ENCODE measurements at places on chromosomes 7 and 10. TPM values are rescaled to one million over a fixed set of nuclear protein-coding genes. Genes with fewer than 3 reads are reported as not detected.

The CALN1 gene
- not detected for total RNA-seq

The OPN1SW gene
- not detected for total RNA-seq

The SCART1 gene
- 1.0 TPM for total RNA-seq

The ZNF138 gene
- total RNA-seq, result 7.4 TPM

The VGF gene
- total RNA-seq, result 2.3 TPM

The ITPRID1 gene
- not detected for total RNA-seq
